ENCODE measurements at places on chromosomes 11 and 22. TPM values are rescaled to one million over a fixed set of nuclear protein-coding genes. Genes with fewer than 3 reads are reported as not detected.

The SLC37A2 gene
- total RNA-seq: 25.5 TPM

The OR52H1 gene
- not detected for total RNA-seq

The MMP10 gene
- 4.2 TPM for total RNA-seq

The TMEM151A gene
- not detected for total RNA-seq

The ANO9 gene
- total RNA-seq: 7.4 TPM

Data from bronchial epithelial cell (primary cell).